Placental epithelial cell (primary cell): ENCODE measurements at places on chromosomes 3 and 15. TPM values are rescaled to one million over a fixed set of nuclear protein-coding genes. Genes with fewer than 3 reads are reported as not detected.

The ZNF502 gene
- 5.0 and 7.9 TPM in 2 replicates for total RNA-seq

The SLC22A14 gene
- 1.3 and 1.6 TPM in 2 replicates for total RNA-seq

The GNAT1 gene
- total RNA-seq = not detected in 2 replicates

The CTNNB1 gene
- total RNA-seq = 1,021 and 1,639 TPM in 2 replicates

The NLGN1 gene
- 2.3 and 4.3 TPM in 2 replicates for total RNA-seq

The DPPA2 gene
- not detected in 2 replicates for total RNA-seq

The STXBP5L gene
- not detected in 2 replicates for total RNA-seq

The CXCR6 gene
- not detected in 2 replicates for total RNA-seq

The SOX14 gene
- total RNA-seq = not detected in 2 replicates

The MAP1A gene
- total RNA-seq = 8.6 and 10.6 TPM in 2 replicates

The CPNE9 gene
- not detected in 2 replicates for total RNA-seq

The CTXN2 gene
- total RNA-seq = not detected in 2 replicates

The HTR3E gene
- total RNA-seq = not detected in 2 replicates
